Renal cortical epithelial cell (primary cell): ENCODE measurements at places on chromosomes 5 and 9.
A peak's percentile ranks its signal among the peaks of the same experiment; 100 is the strongest.

DNA sequence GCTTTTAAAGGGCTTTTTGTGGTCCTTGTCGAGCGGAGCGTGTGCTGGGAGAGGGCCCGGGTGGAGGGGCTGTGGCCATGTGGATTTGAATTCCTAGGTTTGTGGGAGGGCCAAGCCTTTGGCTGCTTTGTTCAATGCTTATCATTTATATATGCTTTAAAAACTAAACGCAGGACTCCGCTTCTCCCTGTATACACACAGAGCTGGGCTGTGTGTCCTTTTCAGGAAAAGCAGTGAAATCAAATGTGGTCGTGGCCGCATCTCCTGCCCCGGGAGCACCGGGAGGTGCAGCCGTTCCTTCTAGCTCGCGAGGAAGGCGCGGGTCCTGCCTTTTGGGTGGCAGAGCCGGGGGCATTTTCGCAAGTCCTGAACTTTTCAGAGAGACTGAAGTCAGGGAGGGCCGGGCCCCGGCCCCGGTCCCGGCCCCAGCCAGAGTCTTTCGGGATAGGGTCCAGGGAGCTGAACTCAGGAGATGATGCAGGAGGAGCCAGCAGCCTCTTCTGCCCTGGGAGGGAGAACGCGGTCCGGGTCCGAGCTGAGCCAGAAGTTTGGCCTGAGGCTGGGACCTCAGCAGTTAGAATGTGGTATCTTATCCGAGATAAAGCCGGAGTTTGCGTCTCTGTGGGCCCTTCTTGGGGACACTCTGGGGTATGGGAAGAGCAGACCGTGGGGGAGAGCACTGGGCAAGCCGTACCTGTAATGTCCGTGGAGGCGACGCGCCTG is 158.8 kb downstream of the C9orf152 start:
- no peak for DNase-seq

DNA sequence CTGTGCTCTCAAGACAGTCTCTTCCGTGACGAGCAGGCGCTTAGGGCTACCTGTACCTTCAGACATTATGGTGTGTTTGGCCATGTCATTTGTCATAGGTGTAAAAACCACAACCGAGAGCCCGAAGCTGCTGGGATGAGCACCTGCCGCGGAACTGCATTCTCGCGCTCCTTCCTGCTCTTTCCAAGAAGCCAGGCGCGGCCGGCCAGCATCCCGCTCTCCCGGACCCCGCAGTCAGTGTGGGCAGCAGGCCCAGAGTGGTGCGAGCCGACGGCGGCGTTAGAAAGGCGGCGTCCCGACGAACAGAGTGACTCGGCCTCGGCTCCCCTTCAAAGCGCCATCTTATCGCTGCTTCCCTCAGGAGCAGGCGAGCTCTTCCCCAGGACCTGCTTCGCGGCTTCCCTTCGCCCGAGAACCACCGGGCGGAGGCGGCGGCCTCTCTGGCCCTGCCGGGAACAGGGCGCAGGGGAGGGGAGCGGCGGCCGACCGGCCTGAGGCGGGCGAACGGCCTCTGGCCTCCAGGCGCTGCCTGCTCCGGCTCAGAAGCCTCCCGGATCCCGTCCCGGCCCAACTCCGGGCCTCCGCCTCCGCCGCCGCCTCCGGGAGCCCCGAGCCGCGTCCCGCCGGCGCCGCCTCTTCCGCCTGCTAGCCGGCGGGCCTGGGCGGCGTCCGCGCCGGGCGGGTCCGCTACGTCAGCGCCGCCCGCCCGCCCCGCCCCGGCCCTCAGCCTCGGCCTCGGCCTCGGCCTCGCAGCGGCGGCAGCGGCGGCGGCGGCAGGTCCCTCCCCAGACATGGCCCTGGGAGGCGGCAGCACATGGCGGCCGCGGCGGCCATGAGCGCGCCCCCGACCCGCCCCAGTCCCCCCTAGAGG is at the start of gene FAM120A:
TSS of gene FAM120A (plus strand) at position 741 of the 871 bp plus-strand sequence. CDS start 231 bp downstream, outside the sequence.
- no peak for DNase-seq

DNA sequence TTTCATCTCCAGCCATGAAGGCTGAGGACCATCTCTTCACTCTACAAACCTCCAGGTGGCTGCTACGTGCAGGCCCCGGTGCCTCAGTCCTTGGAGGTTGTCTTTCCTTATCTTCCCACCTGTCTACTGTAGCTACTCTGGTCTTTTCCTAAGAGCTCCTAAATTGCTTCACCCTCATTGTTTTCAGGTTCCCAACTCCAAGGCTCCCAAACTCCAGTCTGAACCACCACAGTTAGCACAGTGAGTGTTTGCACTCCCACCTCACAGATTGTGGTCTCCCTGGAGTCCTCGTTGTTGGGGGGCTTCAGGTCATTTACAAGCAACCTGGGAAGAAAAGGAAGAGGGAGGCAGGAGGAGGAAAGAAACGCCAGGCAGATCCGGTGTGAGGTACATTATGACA is 85.3 kb downstream of the NSUN2 start:
- no peak for DNase-seq

DNA sequence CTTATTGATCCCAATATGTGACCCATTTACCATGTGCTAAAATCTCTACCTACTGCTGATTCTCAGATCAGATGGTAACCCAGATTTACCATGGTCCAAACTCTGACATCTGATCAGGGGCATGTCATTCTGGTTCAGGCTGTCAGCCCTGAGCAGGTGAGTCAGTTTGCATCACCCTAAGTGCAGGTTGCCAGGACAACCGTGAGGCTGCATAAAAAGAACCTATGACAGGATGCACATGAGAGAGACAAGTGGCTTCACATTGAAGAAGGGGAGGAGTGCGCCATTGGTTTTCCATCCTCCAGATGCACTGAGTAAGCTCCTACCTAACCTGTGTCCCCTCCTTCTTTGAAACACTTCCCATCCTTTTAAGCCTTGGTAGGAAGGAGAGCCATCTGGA is 801 bp upstream of the PRSS3 start:
- DNase-seq, result no peak

GRCh38 chr5:167336161-167336560 is 955.3 kb upstream of the WWC1 start:
- DNase-seq, result no peak

GRCh38 chr5:72000707-72001106 is 106.6 kb upstream of the MAP1B start:
- DNase-seq, result no peak

GRCh38 chr5:123283031-123283430 is 140.2 kb downstream of the CEP120 start:
- no peak for DNase-seq

DNA sequence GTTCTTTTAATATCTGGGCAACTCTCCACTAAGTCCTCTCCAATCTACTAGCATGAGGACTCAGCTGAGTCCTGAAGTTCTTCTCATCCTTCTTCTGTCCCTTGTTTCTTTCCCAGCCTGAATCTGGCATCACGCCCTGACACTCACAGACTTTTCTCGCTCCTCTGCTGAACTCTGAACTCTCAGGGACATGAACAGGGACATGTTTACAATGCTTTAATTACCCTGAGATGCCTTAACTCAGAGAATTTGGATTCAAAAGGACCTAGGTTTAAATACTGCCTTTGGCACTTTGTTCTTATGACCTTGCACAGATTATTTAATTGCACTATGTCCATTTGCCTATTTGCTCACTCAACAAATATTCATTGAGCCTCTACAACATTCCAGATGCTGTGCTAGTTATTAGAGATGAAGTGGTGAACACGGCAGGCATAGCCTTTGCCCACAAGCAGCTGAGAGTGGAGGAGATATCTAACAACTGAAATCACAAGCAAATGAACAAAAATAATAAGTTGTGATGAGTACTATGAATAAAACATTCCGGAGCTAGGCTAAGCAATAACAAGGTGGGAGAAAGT is 106.0 kb downstream of the ADRB2 start:
- no peak for DNase-seq

- DNase-seq, result no peak
Observed at GRCh38 chr5:143263272-143263810, 140.1 kb downstream of the NR3C1 start.

GRCh38 chr9:93128011-93128714 is 5.9 kb downstream of the NINJ1 start:
- no peak for DNase-seq

DNA sequence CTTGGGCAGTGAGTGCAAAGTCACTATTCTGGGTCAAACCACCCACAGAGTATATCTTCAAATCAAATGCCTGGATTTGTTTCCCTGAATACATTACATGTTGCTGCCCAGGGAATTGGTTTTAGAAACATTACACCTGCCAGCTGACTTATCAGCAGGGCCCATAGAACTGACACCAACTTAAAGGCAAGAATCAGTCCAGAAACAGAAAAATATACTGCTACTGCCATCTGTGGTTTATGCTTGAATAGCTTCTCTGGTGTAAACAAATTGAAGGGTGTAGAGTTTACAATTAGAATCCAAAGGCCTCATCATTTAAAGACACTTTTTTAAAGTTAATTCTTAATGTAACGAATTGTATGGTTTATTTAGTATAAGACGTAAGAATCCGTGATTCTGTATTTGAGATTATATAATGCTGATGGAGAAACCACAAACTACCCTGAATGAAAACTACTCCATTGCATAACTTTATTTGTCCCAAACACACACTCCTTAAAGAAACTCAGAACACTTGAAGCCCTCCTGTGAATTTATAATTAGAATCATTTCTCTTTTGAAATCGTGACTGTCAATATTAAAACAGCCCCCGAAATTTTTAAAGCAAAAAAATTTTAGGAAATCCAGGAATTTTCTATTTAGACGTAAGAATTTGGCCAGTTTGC is 6.2 kb downstream of the NR6A1 start:
- peak; percentile 50 for DNase-seq

- no peak for DNase-seq
Observed at GRCh38 chr9:129558063-129558550, 62.8 kb downstream of the C9orf50 start.

GRCh38 chr5:103589776-103590175 is 27.2 kb upstream of the NUDT12 start:
- no peak for DNase-seq

GRCh38 chr9:76378367-76379073 is 15.7 kb downstream of the RFK start:
- no peak for DNase-seq

DNA sequence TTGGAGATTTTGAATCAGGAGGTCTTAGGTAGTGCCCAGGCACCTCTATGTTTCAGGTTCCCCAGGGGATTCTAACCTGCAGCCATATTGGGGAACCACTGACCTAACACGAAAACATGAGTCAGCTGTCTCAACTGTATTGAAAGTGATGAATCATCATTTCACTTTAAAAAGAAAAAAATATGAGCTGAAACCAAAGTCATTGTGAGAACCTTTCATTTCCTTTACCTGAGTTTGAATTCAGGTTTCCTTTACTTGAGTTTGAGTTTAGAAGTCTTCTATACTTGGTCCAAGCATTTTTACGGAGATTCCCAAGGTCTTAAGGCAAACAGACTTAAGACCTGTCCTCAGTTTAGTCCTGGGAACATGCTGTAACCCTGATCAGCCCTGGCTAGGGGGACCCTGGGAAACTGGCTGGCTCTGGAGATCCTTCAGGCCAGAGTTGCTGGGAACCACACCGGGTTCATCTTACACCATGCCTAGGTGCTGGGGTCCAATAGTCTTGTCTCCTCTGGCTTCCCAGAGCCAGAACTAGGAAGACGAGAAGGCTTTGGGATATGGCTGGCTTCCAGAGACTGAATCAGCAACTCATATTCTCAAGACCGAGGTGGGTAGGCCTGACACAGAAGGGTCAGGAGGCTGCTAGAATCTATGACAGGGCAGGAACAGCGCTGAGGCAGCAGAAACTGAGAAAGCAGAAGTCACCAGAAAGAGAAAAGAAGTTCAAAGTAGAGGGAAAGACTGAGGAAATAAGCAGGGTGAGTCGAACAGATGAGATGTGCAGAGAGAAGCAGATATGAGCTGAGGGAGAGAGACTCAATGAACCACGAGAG is 16.4 kb upstream of the PDCD1LG2 start:
- DNase-seq, result peak; percentile 87

DNA sequence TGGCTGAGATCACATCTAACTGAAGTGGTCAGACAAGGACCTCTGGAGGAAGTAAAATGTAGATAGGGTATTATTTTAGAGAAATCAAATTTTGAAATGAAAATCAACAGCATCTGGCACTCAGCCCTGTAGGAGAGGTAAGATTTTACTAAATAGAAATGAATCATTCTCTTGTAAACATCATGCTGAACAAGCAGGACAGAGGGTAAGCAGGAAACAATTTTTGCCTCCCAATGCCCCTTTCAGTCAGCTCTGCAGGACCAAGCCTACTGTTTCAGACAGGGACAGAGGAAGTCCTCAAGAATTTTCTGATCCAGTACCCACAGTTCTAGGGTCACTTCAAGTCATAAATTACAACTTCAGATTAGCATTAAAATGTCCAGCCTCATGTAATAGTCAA is 190.1 kb downstream of the ESM1 start:
- DNase-seq, result no peak

DNA sequence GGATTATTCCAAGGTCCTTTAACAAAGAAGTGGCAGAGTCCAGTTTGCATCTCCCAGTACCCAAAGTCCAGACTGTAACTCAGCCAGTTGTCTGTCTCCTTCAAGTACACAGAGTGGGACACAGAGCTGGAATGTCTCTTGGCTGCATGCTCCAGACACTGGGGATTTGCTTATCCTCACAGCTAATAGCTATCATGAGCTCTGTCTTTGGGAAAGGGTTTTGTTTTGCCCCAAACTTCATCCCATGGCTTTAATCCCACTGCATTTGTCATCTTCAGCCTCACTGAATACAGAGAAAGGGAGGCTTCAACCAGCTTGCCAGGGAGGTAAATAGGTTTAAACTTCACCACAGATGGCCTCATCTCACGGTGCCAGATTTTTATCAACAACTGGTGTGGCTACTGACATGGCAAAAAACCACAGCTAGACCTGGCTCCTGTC is 412.2 kb upstream of the SLC24A2 start:
- no peak for DNase-seq

DNA sequence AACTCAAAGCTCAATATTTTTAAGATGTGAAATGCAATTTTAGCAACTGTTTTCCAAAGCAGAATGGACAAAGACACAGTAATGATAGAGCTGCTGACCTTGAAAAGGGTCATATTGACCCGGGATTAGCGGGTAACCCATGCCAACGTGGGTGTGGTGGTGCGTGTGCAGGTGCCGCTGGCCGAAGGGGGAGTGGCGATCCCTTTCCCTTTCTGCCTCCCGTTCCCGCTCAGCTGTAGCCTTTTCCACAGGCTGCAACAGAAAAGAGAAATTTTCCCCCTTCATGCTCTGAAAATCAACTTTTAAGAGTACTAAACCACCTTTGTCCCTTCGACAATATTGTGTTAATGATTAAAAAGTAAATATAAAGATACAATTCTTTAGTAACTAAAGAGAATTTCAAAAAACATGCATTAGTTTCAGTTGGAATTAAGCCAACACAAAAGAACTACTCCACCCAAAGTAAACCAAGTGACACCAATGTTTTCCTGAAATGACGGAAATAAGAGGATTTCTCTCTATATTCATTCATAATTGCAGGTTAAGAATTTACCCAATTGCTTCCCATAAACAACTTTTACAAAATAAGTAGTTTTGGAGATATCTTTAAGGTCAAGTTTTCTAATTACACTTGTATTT is 105.2 kb downstream of the ZNF608 start:
- DNase-seq, result no peak
